ENCODE measurements at places on chromosomes 11 and 22.

- DNase-seq: no peak
These were observed 75.3 kb upstream of the CREB3L1 start for GRCh38 chr11:46202149-46202548.

- no peak for DNase-seq
These were observed 26.7 kb downstream of the ANKRD42 start for GRCh38 chr11:83220260-83220659.

DNA sequence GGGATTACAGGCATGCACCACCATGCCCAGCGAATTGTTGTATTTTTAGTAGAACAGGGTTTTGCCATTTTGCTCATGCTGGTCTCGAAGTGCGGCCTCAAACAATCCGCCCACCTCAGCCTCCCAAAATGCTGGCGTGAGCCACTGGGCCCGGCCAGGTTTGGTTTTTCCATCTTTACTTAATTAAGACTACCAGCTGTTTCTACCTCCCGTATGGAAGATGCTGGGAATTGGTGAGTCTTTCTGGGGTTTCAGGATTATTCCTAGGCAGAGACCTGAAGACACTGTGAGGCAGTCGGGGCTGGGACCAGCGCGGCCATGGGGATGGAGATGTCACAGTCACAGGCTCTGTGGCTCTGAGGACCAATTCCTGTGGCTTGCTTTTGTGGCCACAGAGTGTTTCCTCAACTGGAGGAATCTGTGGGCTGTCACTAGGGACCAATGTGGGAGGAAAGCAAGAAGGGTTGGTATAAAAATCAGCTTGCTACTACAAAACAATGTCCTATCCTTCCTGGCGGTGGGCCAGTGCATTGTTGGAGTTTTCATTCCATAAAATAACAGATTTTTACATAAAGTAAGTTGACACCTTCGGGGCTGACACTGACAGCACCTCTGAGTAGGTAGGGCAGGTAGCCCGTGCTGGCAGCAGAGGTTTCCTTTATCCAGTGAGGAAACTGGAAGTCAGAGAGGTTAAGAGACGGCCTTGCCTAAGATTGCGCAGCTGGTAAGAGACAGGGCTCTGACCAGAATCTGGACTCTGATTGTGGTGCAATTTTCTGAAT is 8.4 kb upstream of the FTH1 start:
- no peak for DNase-seq

GRCh38 chr22:29697853-29698598 is 21.8 kb upstream of the CABP7 start:
- DNase-seq: no peak

DNA sequence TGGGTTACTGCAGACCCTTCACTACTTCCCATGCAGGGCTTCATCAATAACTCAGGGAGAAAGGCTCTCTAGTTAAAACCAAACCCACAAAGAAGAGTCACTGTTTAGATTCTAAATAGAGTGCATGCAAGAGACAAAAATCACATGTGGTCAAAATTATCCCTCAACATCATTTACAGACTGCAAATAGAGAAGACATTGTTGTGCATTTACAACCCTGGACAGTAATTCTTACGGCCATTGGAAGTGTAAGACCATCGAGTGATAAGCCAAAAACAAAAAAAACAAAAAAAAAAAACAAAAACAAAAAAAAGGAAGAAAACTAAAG is 93.4 kb downstream of the RASSF10 start:
- DNase-seq: no peak

DNA sequence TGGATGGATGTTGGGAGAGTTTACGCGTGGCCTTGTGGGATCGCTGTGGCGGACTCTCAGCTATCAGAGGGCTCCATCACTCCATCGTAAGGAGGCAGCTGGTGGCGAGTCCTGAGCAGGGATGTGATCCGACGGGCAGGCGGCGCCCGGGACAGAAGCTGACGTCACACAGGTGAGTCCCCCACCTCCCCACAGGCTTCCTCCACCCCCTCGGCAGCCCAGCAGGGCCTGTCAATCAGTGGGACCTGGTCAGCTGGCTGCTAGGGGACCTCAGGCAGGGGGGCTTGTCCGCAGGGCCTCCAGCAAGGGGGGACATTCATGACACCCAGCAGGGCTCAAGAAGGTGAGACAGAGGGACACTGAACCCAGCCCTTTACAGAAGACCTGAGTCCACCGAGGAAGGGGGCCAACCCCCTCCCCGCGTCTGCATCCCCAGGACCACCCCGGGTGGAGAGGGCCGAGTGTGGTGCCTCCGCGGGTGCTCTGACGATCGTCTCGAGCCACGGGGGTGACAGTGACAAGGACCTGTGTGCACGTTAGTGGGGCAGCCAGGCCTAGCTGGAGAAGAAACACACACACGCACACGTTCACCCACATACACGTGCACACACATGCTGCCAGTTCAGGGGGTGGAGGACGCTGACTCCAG is 7.1 kb downstream of the HRAS start:
- no peak for DNase-seq
